Activated CD8-positive, alpha-beta memory T cell treated with anti-CD3 and anti-CD28 coated beads for 1 hour (primary cell): ENCODE measurements at places on chromosomes 12 and 14.

DNA sequence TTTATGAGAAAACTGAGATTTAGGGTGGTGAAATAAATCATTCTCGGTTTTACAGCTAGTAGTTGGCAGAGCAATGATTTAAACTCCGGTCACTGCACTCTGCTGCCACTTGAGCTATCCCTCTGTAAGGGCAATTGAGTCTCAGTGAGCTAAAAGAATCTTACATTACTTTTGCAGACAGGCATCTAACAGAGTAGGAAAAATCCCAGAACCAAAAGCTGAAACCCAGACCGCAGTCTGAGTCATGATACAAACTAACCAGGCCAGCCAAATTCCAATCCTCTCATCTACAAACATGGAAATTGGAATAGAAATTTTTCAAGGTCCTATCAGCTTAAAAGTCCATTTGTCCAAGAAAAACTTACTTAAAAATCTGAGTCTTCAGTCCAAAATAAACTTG is 73.7 kb downstream of the ANKS1B start:
- DNase-seq, result no peak

GRCh38 chr12:94510128-94510527 is 50.5 kb upstream of the CEP83 start:
- no peak for DNase-seq

GRCh38 chr14:57212919-57213318 is 55.8 kb downstream of the EXOC5 start:
- no peak for DNase-seq

DNA sequence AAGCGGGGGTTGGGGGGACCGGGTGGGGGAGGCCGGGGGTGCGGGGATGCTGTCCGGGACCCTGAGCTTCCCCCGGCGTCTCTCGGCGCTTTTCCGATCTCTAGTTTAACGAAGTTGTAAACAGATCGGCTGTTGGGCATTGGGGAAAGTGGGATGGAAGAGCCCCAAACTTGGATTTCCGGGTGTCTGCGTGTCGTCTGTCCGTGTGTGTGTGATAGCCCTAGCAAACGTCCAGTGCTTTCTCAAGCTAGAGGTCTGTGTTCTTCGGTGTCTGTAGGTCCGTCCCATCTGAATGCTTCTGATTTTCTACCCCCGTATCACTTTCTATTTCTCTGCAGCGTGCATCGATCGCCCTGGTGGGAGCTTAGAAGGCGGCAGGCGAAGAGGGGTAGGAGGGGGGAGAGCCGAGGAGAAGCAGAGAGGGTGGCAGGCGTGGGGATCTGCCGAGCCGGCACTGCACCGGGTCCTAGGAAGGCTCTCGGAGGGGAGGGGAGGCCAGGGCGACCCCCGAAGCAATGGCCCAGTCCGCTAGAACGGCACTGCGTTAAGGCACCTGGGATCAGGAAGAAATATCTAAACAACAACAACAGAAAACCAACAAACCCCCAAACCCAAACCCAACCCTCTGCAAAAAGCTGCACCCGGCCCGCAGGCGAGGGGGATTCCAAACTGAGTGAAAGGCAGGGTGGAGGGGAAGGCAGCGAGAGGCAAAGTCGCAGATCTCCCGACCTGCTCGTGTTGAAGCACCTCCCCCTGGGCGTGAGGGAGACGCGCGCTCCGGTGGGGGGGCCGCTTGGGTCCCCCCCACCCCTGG is 1.0 kb downstream of the KCNA1 start:
- no peak for DNase-seq
